CD8-positive, alpha-beta T cell (primary cell): ENCODE measurements at places on chromosomes 11 and 22. TPM values are rescaled to one million over a fixed set of nuclear protein-coding genes. Genes with fewer than 3 reads are reported as not detected.

DNA sequence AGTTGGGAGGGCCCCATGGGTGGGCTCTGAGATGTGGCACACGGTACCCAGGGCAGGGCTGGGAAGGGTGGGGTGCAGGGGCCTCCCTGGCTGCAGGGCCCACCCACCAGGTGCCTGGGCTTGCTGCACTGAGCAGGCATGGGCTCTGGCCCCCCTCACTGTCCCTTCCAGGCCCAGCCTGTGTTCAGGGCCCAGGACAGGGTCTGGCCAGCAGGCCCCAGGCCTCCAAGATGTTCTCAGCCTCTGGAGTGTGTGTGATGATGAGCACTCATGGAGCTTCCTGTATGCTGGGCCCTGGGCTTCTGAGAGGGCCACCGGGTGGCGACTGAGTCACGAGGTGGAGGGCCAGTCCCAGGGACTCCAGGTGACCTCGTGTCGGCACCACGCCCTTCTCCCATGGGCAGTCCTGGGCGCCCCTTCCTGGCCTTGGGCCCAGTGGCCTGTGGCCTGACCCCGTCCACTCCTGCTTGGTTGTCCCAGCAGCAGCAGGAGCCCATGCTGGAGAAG is 55.9 kb upstream of the CCDC188 start:
- no peak for DNase-seq

- no peak for DNase-seq
Observed at GRCh38 chr11:114959953-114960505, 281.7 kb downstream of the NXPE2 start.

The SYNGR1 gene
- 1.9 TPM for total RNA-seq

- peak; percentile 67 for DNase-seq
Observed at GRCh38 chr22:31977141-31977841, 33.0 kb downstream of the YWHAH start.

GRCh38 chr22:27382947-27383346 is 418.6 kb downstream of the MN1 start:
- DNase-seq = no peak

The ZNF202 gene
- total RNA-seq = 10.7 TPM

- no peak for DNase-seq
Observed at GRCh38 chr22:33850724-33851123, 69.6 kb downstream of the LARGE1 start.

- no peak for DNase-seq
Observed at GRCh38 chr11:28461846-28462245, 353.7 kb downstream of the METTL15 start.

- DNase-seq = no peak
Observed at GRCh38 chr11:12949453-12949852, 59.7 kb upstream of the RASSF10 start.

DNA sequence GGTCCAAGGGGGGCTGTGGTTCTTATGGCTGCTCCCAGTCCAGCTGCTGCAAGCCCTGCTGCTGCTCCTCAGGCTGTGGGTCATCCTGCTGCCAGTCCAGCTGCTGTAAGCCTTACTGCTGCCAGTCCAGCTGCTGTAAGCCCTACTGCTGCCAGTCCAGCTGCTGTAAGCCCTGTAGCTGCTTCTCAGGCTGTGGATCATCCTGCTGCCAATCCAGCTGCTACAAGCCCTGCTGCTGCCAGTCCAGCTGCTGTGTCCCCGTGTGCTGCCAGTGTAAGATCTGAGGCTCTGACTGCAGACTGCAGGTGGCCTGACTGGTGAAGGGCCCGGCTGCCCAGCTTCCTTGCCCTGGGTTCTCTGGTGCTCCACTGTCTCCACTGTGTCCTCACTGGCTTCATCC is 696 bp downstream of the KRTAP5-5 start:
- no peak for DNase-seq
